HuH-7 (cell line): ENCODE measurements at places on chromosomes 12 and 14.

- no peak for DNase-seq
These were observed 312.5 kb upstream of the FLRT2 start for GRCh38 chr14:85217412-85217811.

- no peak for DNase-seq
These were observed at the start of gene KDM2B for GRCh38 chr12:121580959-121581685. KDM2B (minus strand) TSS chr12:121581023; CDS start chr12:121580911, 112 bp downstream.

- no peak for DNase-seq
These were observed 268.8 kb downstream of the ADGRD1 start for GRCh38 chr12:131222329-131223139.

DNA sequence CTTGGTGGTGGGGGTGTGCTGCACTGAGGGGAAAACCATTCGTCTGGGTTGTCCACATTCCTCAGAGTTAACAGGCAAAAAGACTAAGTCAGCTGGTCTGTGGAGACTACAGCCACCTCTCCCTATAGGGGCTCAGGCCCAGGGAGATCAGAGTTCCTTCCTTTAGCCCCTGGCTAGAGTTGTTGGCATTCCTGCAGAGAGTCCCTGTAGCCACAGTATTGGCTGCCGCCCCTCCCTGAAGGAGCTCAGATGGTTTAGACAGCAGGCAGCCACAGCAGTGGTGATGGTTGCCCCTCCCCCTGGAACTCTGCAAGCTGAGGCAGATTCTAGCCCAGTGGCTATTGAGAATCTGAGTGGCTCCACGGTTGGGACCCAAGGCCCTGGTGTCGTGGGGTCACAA, 1072.5 kb upstream of the ATXN7L3B start:
- no peak for DNase-seq

DNA sequence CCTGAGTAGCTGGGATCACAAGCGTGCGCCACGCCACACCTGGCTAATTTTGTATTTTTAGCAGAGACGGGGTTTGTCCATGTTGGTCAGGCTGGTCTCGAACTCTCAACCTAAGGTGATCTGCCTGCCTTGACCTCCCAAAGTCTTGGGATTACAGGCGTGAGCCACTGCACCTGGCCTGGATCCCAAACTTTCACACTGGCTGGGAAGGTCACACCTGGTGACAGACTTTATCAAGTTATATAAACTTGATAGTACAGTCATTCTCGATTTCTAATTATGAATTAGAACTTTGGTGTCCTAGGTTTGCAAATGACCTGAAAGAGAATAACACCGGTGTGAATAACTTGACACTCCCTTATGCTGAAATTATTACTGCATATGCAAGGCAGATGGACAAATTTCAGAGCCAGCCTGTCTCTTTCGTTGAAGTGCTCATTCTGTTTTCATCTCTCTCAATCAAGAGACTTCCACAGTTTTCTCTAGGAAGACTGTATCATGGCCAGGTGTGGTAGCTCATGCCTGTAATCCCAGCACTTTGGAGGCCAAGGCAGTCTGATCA, 5.9 kb downstream of the PLBD1 start:
- DNase-seq, result no peak

DNA sequence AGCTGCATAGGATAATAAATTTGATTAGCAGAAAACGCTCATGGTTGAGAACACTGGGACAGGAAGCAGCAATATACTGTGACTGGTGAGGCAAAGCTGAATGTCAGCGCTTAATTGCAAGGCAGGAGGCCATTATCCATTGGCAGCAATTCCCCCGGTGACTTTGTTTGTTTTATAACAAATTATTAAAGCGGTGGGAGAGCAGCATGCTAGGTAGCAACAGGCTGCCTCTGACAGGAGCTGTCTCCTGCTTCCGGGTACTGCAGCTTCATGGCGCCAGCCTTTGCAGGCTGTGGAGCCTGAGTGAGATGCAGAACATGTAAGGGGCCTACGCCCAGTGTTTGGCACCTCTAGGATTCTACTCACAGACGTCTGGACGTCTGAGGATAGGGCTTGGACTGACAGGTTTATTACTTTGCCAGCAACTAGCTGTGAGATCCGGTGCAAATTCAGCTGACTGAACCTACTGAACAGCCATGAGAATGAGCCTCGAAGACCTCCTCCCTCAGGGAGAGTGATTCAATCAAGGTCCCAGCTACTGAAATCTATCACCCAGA, 82.1 kb upstream of the SSTR1 start:
- DNase-seq, result no peak

DNA sequence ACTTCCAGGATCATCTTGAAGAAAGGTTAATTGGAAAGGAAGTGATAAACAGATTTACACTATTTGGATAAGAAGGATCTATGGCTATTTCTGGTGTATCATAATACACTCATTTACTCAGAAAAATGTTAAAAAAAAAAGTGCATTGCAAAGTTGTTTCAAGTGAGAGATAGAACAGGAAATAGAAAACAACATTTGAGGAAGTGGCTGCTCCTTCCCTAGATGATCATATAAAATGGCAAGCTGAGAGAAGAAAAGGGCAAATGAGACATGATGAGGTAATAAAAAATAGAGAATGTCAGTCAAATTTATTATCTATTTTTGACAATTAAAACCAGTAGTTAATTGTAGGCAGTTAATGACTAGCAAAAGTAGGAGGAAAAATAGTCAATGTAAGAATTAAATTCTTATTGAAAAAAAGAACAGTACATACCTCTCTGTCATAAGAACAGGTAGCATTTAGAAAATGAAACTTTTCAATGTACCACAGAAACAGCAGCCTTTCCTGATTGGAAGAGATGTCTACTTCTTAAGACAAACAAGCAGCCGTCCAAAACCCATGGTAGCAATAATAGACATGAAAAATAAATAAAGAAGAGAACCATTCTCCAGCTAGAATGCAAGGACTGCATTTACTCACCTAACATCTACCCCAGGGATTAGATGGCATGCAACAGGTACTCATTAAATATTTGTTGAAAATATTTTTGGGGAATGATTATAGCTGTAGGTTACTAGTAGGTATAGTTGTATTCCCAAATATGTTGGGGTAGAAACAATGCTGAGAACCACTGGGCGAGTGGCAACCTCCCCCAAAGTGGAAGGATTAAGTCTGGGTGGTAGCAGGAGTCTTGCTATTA, 63.9 kb upstream of the GRIP1 start:
- DNase-seq, result no peak

DNA sequence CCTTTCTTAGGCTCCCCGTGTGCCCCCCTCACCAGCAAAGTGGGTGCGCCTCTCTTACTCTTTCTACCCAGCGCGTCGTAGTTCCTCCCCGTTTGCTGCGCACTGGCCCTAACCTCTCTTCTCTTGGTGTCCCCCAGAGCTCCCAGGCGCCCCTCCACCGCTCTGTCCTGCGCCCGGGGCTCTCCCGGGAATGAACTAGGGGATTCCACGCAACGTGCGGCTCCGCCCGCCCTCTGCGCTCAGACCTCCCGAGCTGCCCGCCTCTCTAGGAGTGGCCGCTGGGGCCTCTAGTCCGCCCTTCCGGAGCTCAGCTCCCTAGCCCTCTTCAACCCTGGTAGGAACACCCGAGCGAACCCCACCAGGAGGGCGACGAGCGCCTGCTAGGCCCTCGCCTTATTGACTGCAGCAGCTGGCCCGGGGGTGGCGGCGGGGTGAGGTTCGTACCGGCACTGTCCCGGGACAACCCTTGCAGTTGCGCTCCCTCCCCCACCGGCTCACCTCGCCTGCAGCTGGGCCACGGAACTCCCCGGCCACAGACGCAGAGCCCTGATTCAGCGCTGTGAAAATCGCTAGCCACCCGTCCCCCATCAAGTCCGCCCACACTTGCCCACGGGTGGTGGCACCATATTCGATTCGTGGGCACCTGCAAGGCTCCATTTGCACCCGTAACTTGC, 1.3 kb downstream of the TMEM233 start:
- DNase-seq, result no peak

DNA sequence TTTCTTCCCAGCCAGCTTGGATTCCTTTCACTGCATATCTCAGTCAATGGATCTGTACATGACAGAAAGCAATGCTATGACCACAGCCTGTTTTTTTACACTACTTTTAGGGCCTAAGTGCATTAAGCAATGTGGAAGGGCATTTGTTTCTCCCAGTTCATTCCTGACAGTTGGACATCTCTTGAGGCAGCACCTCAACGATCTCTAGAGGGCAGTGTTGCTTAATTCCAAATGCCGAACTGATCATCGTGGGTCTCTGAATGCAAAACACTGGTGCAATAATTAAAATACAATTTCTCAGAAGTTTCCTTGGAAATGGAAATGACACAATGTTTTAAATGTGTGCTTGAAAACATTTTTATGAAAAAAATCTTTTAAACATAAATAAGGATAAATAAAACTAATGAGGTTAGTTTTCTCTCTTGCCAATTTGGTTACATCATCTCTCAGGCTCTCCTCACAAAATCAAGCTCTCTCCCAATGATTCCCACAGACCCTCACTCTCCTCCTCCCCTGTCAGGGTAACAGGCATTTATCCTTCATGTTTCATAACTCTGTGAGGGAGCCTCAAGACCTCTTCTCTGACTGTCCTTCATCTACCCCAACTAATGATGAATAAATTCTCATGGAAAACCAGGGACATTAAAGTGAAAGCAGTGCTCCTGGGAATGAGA, 192.4 kb upstream of the SLC16A7 start:
- DNase-seq, result peak; percentile 20

DNA sequence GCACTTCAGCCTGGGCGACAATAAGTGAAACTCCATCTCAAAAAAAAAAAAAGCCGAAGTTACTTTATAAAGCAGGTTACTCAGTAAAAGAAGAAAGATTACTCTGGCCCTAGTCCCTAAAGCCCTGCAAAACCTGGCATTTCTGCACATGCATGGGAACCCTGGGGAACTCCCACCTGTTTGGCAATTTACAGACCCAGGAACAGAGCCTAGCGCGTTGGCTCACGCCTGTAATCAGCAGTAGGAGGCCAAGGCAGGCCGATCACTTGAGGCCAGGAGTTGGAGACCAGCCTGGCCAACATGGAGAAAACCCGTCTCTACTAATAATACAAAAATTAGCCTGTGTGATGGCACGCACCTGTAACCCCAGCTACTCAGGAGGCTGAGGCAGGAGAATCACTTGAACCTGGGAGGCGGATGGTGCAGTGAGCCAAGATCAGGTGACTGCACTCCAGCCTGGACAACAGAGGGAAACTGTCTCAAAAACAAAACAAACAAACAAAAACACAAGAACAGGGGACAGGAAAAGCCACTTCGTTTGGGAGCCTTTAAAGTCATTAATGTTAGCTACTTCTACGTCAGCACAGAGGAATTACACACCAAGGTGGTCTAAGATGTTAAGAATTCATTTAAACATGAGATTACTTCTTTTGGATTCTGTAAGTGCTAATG, 34.1 kb upstream of the SPTSSA start:
- DNase-seq, result no peak
